ENCODE measurements at places on chromosomes 16 and 17.

- peak; percentile 77 for DNase-seq
These were observed at the start of gene EVI2B for GRCh38 chr17:31313982-31314781. EVI2B (minus strand) TSS chr17:31314054; CDS start chr17:31305609, 8,445 bp downstream.

DNA sequence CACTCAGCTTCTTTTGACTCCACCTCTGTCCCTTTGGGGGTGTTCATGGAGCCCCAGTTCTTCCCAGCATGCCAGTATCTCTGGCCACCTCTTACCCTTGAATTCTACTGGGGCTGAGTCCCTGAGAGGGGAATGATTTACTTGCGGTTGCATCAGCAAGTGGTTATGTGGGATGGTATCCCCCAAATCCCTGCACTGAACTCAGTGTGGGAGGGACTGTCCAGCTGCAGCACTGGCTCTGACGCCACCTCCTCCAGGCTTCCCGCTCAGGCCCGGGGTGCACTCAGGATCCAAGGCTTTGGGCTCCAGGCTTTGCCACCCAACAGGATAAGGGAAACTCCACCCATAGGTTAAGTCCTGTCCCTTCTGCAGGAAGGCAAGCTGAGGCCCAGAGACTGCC is 21.1 kb upstream of the BRD7 start:
- DNase-seq: no peak

GRCh38 chr17:41678411-41678906 is 10.2 kb upstream of the EIF1 start:
- no peak for DNase-seq

- no peak for DNase-seq
These were observed 60.6 kb downstream of the TNFRSF13B start for GRCh38 chr17:16911141-16911937.

DNA sequence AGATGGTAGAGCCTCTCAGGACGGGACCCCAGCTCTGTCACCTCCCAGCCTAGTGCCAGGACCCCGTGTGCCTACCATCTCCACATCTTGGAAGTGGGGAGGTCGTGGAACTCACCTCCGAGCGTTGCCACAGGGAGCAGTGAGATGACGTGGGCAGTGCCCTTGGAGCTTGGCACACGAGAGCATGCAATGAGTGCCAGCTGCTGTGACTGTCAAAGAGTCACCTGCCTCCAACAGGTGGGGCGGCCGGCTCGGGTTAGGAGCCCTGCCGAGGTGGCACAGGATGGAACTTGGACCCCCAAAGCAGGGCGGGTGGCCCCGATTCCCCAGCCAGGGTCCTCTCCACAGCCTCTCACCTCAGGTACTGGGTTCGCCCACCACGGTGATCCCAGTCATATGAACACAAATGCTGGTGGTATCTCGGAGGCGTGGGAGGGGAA is 5.5 kb downstream of the VPS4A start:
- no peak for DNase-seq

DNA sequence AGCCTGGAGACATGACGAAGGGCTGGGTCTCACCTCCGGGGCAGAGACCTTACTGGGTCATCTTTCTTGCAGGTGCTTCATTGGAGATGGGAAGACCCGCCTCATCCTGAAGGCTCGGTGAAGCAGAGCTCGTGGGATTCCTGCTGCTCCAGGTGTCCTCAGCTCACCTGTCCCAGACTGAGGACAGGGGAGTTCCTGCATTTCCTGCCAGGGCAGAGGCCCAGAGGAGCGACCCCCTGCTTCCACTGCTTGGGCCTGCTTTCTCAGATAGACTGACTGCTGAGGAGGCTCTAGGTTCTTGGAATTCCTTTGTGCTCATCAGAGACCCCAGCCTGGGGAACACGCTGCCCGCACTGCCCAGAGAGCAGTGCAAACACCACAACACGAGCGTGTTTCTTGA is 11.6 kb downstream of the AQP8 start:
- DNase-seq: no peak
